Panc1 (cell line): ENCODE measurements at places on chromosomes 13 and 19.
A peak's percentile ranks its signal among the peaks of the same experiment; 100 is the strongest.

- DNase-seq = no peak
- H3K27ac ChIP-seq = no peak overlapping the region
- H3K36me3 ChIP-seq = no peaks in the 10 kb centered on the region
- H3K4me3 ChIP-seq = no peak overlapping the region
- no peaks in the 10 kb centered on the region for H3K4me1 ChIP-seq
These were observed 703 bp upstream of the CILP2 start for GRCh38 chr19:19537075-19538048.

DNA sequence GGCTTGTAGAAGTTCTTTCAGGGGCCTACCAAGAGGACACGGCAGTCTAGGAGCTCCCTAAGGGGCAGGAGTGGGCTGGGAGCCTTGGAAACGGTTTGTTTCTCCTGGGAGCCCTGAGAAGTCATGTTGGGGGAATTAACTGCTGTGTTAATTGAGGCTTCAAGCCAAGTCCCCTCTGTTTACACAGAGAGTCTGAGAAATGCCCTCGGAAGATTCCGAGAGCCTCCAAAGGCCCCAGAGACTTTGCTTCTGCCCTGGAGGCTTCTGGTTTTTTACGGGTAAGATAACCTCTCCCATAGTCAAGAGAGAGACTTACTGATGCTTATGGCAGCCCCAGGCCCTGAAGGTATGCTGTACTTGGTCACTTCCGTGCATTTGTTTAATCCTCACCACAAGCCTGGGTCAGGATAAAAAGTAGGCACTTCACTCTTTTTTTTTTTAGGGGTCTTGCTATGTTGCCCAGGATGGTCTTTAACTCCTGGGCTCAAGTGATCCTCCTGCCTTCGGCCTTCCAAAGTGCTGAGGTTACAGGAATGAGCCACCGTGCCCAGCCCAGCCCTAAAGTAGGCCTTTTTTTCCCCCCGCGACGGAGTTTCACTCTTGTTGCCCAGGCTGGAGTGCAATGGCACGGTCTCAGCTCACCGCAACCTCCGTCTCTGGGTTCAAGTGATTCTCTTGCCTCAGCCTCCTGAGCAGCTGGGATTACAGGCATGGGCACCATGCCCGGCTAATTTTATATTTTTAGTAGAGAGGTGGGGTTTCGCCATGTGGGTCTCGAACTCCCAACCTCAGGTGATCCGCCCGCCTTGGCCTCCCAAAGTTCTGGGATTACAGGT is 15.2 kb downstream of the IER2 start:
- H3K36me3 ChIP-seq = no peaks in the 10 kb centered on the region
- H3K4me1 ChIP-seq = peaks cover 61% of the 10 kb centered on the region
- DNase-seq = no peak
- H3K27me3 ChIP-seq = no peaks in the 10 kb centered on the region
- H3K4me3 ChIP-seq = no peak overlapping the region

GRCh38 chr13:94707400-94708021 is 4.8 kb downstream of the SOX21 start:
- peak overlapping the region; percentile 59 for H3K4me3 ChIP-seq
- DNase-seq = no peak
- H3K4me1 ChIP-seq = peaks cover 4% of the 10 kb centered on the region; the same call in 1 of the 2 replicates
- peaks cover 4% of the 10 kb centered on the region; the same call in 1 of the 2 replicates for H3K27me3 ChIP-seq
- H3K36me3 ChIP-seq = no peaks in the 10 kb centered on the region

GRCh38 chr13:104616990-104617389 is 1550.8 kb upstream of the SLC10A2 start:
- H3K4me3 ChIP-seq = no peak overlapping the region
- no peaks in the 10 kb centered on the region for H3K36me3 ChIP-seq
- no peak overlapping the region for H3K27ac ChIP-seq
- no peak for DNase-seq
- H3K4me1 ChIP-seq = no peaks in the 10 kb centered on the region

DNA sequence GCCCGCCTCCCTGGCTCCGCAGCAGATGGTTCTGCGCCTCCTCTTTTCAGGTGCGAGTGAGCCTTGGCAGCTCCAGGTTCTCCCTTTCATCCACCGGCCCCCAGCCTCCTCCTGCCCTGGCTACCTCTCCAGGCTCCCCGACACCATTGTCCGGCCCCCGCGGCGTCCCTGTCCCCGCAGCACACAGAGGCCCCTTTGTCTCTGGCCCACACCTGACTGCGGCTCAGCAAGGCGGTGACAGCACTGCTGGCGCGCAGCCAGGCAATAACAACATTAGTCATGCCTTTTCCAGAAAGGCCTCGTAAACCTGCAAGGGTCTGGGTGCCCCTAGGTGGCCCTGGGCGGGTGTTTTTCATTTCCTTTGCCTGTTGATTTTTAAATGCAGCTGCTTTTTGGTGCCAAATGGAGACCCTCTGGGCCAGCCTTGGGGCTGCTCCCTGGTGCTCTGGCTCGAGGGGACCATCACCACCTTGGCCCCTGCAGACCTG is 73.2 kb upstream of the MEDAG start:
- H3K4me1 ChIP-seq = peaks cover 40% of the 10 kb centered on the region
- DNase-seq = no peak
- no peaks in the 10 kb centered on the region for H3K36me3 ChIP-seq
- H3K4me3 ChIP-seq = no peak overlapping the region
- H3K27me3 ChIP-seq = no peaks in the 10 kb centered on the region

- no peaks in the 10 kb centered on the region for H3K4me1 ChIP-seq
- H3K36me3 ChIP-seq = no peaks in the 10 kb centered on the region
- DNase-seq = no peak
- no peaks in the 10 kb centered on the region for H3K27me3 ChIP-seq
- H3K27ac ChIP-seq = no peak overlapping the region
These were observed 67.8 kb downstream of the RXFP2 start for GRCh38 chr13:31807090-31807541.

- H3K36me3 ChIP-seq = no peaks in the 10 kb centered on the region
- no peak overlapping the region for H3K27ac ChIP-seq
- H3K27me3 ChIP-seq = no peaks in the 10 kb centered on the region
- H3K4me3 ChIP-seq = no peak overlapping the region
These were observed 48.6 kb downstream of the FAM124A start for GRCh38 chr13:51270623-51271415.

GRCh38 chr13:112958127-112958989 is 10.7 kb upstream of the MCF2L start:
- H3K27ac ChIP-seq = no peak overlapping the region
- no peaks in the 10 kb centered on the region for H3K27me3 ChIP-seq
- no peak overlapping the region for H3K4me3 ChIP-seq

GRCh38 chr19:15298847-15299567 is 33.3 kb downstream of the BRD4 start:
- H3K27ac ChIP-seq = peak overlapping the region; percentile 65; the same call in 1 of the 2 replicates
- H3K36me3 ChIP-seq = no peaks in the 10 kb centered on the region
- H3K27me3 ChIP-seq = no peaks in the 10 kb centered on the region
- no peak overlapping the region for H3K4me3 ChIP-seq
- DNase-seq = no peak

DNA sequence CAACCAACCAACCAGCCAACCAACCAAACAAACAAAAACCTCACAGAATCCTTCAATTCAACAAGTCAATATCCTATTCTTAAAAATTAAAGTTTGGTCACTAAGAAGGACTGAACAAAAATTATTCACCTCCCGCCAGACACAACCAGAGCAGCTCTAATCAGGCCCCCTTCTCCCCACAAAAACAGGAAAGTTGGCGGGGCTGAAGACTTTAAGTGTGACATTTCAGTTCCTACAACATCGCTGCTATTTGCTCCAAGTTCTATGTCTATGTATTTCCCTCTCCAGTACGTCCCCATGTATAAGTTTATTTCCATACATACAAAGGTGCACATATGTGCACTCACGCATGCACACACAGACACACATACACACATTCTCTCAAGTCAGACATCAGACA is 32.8 kb upstream of the STK24 start:
- no peaks in the 10 kb centered on the region for H3K36me3 ChIP-seq
- H3K27ac ChIP-seq = no peak overlapping the region
- H3K4me1 ChIP-seq = no peaks in the 10 kb centered on the region
- DNase-seq = no peak
- H3K27me3 ChIP-seq = no peaks in the 10 kb centered on the region
- no peak overlapping the region for H3K4me3 ChIP-seq

- H3K36me3 ChIP-seq = no peaks in the 10 kb centered on the region
- H3K27me3 ChIP-seq = no peaks in the 10 kb centered on the region
- H3K27ac ChIP-seq = no peak overlapping the region
- H3K4me3 ChIP-seq = no peak overlapping the region
- H3K4me1 ChIP-seq = peaks cover 5% of the 10 kb centered on the region; the same call in 1 of the 2 replicates
- no peak for DNase-seq
These were observed 37.3 kb downstream of the KDM4B start for GRCh38 chr19:5006201-5006600.
